ENCODE measurements at places on chromosomes 6 and 20. TPM values are rescaled to one million over a fixed set of nuclear protein-coding genes. Genes with fewer than 3 reads are reported as not detected.

Gene TAAR8
- not detected for total RNA-seq

Gene WFDC13
- not detected for total RNA-seq

Gene SAPCD1
- total RNA-seq, result 2.0 TPM

Gene FGD2
- total RNA-seq, result not detected

Gene RUNX2
- not detected for total RNA-seq

Gene TRIM10
- total RNA-seq, result not detected

Gene CLVS2
- total RNA-seq, result not detected

Gene RIPOR3
- total RNA-seq, result 0.13 TPM
